RPMI8226 (cell line): ENCODE measurements at places on chromosomes 5 and 9.

DNA sequence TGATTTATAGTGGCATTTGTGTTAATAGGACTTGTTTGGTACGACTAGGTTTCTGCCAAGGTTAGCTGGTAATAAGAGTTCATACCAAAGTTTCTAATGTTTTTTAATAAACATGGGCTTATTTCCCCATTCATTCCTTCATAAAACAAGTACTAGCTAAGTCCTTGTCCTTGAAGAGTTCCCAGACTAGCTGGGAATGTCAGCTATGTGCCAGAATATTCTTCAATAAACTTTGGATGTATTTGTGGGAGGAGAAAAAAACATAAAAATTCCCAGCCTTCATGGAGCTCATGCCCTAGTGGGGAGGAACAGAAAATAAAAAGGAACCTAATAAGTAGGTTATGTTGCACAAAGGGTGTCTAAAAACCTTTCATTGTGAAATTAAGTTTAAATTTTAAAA is 176.9 kb downstream of the DENND1A start:
- DNase-seq = no peak

- no peak for DNase-seq
Measured at GRCh38 chr5:127518319-127518621, 830 bp downstream of the PRRC1 start.

- no peak for DNase-seq
Measured at GRCh38 chr9:124274226-124274625, 16.5 kb downstream of the NEK6 start.

DNA sequence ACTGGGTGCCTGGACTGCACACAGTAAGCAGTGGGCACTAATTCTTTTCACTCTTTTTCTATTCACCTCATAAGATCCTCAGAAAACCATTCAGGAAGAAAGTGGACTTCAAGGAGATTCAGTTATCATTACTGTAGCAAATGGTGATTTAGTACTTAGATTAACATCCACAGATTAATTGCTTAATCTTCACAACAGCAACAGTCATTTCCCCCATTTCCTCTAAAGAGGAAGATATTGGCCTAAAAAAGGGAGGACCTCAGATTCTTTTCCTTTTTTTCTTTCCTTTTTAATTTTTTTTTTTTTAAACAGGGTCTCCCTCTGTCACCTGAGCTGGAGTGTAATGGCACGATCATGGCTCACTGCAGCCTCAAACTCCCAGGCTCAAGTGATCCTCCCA is 64.4 kb downstream of the AUH start:
- no peak for DNase-seq

DNA sequence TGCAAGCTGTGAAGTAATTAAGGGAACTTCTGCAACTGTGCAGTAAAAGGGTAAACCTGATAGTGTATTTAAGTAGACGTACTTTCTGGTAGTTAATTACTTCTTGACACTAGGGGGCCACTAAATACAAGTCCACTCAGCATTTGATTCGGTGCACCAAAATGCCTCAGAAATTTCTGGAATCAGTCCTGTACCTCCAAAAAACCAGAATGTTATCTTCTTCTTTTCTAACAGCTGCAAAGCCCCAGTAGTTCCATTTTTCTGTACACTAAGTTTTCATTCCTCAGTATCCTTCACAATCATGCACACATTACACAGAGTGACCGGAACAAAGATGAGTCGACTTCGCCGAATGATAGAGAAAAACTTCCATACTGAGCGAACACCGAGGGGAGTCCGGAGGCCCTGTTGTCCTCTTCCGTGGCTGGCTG is 484 bp downstream of the GFM2 start:
- DNase-seq = peak; percentile 69

DNA sequence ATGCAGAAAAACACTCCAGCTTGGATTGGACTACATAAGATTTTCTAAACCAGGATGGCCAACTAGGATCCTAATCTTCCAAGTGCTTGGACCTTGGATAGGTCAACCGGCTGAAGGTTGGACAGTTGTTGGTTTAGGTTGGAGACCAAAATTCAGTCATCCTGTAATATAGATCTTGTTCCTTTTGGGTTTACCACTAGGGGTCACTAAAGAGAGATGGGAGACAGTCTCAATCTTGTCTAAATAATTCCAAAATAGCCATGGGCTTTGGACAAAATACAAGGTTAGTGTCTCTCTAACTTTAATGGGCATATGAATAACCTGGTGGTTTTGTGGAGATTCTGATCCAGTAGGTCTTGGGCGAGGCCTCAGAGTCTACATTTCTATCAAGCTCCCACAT is 148.7 kb upstream of the ERCC6L2 start:
- peak; percentile 35 for DNase-seq

GRCh38 chr9:73200694-73201452 is 49.2 kb downstream of the ANXA1 start:
- DNase-seq = peak; percentile 11

DNA sequence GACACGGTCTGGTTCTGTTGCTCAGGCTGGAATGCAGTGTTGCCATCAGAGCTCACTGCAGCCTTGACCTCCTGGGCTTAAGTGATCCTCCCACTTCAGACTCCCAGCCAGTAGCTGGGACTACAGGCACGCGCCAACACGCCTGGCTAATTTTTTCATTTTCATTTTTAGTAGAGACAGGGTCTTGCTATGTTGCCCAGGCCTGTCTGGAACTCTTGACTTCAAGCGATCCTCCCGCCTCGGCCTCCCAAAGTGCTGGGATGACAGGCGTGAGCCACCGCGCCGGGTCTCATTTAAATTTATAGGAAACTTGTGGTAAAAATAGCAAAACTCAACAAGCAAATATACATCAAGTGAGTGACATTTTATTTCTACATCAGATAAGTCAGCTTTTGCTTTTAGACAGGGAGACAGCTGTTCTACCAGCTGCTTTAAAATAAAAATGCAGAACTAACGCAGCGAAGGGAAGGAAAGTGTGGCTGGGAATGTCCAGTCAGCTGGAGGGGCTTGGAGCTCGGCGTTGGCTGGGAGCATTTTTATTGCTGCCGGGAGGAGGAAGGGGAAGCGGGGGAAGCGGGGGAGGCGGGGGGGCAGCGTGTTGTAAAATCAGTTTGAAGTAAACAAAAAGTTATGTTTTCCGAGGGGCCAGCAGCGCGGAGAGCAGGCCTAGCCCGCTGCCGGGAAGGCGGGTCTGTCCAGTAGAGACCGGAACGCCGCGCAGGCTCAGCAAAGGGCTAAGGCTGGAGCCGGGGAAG is 707 bp upstream of the ZFYVE16 start:
- peak; percentile 18 for DNase-seq

- DNase-seq = peak; percentile 14
Measured at GRCh38 chr9:111621895-111622480, 9.1 kb upstream of the DNAJC25 start.

GRCh38 chr5:174491761-174492350 is 232.5 kb upstream of the MSX2 start:
- no peak for DNase-seq

DNA sequence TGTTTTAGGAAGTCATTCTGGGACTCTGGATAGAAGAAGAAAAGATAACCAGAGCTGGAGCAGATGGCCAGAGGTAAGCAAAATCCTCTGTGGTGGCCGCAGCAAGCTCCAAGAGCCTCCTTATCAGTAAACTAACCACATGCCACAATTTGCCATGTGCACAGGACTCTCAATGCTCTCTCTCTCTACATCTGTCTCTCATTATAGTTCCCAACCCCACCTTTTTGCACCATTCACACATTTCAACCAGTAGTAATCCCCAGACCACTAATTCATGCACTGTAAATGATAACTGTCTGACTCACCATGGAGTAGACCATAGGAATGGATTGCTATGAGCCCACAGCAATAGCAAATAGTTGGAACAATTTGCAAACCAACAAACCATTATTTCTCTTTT is 526.1 kb downstream of the TLR4 start:
- no peak for DNase-seq

GRCh38 chr9:99823681-99824377 is 2.1 kb downstream of the NR4A3 start:
- peak; percentile 38 for DNase-seq

DNA sequence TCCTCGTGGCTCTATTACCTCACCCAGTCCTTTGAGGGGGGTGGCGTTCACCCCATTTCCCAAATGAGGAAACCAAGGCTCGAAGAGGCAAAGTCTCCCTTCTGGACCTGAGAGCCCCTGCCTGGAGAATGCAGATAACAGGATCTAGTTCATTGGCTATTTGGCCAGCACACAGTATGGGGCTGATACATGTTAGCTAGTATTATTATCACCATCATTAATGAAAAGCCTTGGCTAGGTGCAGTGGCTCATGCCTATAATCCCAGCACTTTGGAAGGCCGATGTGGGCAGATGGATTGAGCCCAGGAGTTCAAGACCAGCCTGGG is 4.3 kb downstream of the SH3GLB2 start:
- DNase-seq = no peak

DNA sequence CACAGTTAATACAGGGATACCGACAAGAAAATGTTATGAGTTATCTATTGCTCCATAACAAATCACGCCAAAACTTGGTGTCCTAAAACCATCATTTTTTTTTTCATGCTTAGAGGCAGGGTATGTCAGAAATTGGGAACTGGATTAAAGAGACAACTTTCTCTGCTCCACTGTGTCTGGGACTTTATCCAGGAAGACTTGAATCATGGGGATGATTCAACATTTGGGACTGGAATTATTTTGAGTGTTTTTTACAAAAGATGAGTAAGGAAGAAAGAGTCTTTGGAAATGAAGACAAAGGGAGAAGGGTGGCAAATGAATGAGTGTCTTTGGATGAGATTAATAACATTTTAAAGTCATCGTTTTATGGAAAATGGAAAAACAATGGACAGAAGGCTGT is 1883.7 kb upstream of the C9orf72 start:
- DNase-seq = no peak

DNA sequence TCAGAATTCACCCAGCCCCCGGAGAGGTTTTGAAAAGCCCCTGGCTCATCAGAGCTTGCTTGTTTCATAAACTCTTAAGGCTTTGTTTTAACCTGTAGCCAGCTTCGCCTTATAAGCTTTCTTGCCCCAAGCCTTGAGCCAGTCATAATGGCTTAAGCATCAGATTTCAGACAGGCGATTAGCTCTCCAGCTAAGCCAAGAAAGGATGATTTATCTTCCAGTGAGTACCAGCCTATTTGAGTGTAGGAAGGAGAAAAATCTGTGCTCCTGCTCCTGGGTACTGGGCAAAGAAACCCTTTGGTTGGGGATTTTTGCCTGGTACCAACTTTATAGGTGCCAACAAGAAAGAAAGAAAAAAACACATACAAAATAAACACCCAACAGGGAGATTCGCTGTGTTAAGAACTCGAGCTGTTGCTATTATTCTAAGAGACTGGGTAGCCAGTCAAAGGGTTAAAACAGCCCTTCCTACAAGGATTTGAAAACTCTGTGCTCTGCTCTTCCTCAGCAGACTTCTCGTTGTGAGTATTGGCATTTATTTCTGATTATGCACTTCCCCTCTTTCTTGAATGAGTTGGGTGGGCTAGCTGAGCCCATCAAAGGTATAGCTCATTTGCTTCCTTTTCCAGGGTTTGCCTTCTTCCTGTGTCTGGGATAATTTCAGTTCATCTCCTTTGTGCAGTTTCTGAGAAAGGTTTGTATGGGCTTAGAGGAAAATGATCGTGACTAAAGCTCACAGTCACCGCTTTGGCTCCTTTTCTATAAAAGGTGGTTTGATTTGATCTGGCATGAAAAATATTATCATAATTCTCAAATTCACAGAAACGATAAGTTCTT is 157.2 kb upstream of the DMRT1 start:
- no peak for DNase-seq

- DNase-seq = no peak
Measured at GRCh38 chr9:18775930-18776329, 257.1 kb downstream of the SAXO1 start.

DNA sequence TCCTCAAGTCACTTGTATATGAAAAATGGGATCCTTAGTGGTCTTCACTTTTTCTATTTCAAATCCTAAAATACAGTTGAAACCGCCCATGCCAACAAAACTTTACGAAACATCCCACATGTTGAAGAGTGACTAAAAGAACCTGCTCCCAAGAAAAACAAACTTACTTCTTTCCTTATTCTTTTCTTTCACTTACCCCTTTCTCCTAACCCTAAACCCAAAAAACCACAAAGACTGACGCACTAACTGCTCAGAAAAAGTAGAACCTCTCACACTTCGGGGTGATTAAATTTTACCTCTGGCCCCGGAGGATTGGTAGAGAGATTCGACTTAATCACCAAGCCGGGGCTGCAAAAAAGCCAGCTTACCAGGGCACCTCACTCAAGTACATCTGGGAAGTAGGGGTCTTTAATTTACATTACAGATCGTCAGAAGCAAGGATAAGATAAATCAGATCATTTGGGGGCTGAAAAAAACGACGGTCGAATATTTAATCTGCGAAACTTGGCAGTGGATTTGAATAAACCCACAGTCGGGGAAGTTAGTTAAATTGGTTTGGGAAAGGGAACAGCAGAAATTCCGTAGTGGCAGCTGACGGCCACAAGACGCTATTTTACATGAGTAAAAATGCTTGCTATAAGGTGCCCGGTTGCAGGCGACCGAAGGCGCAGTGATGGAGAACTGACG is 1.3 kb downstream of the CDO1 start:
- DNase-seq = no peak

DNA sequence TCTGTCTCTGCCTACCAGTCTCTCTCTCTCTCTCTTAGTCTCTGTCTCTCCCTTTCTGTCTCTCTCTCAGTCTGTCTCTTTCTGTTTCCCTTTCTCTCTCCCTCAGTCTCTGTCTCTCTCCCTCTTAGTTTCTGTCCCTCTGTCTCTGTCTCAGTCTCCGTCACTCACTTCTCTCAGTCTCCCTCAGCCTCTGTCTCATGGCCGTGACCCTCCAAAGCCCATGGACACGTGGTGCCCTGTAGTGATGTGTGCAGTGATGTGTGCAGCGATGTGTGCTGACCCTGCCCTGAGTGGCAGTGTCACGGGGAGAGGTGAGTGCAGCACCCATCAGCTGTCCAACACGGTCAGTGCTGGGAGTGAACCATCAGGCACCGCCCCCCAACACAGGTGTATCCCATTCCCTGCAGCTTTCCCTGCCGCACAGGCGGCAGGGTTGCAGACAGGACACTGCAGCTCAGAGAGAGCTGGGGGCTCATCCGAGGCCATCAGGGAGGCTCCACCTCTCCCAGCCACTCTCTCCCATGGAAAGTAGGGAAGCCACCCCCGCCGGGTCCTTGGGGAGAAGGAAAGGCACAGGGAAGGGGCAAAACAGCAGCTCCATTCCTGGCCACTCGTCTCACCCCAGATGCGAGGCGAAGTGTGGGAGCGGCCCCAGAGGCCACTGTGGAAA is 794 bp upstream of the LRRC14B start:
- peak; percentile 56 for DNase-seq

GRCh38 chr5:54689411-54690251 is 172.1 kb downstream of the SNX18 start:
- DNase-seq = peak; percentile 16

- no peak for DNase-seq
Measured at GRCh38 chr9:131447600-131447999, 53.7 kb downstream of the PRRC2B start.

DNA sequence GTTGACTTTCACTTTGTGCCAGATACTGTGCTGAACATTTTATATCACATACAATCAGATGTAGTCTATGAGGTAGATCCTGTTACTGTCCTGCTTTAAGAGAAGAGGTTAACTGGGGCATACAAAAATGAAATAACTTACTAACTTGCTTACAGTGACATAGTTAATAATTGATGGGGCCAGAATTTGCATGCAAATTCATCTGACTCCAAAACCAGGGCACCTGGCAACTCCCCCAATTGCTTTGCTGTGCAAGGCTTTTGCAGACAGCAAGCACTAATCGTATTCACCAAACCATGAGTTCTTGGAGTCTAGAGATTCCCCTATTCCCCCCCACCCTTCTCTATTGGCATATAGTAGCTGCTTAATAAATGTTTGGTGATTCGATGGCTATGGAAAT is 155.9 kb downstream of the TTLL11 start:
- DNase-seq = no peak

GRCh38 chr5:77087484-77088261 is 588 bp upstream of the ZBED3 start:
- no peak for DNase-seq
